ENCODE measurements at places on chromosomes 11 and 22. TPM values are rescaled to one million over a fixed set of nuclear protein-coding genes. Genes with fewer than 3 reads are reported as not detected.
A peak's percentile ranks its signal among the peaks of the same experiment; 100 is the strongest.

Gene CRYAB
- 1.4 TPM for total RNA-seq

Gene KCNJ1
- total RNA-seq, result 0.16 TPM

Gene PKP3
- total RNA-seq, result 21.4 TPM

Gene WT1
- total RNA-seq, result 0.09 TPM

Gene C1QTNF4
- 9.5 TPM for total RNA-seq

Gene GDPD4
- not detected for total RNA-seq

Gene SYNGR1
- 35.3 TPM for total RNA-seq

Gene MGAT3
- total RNA-seq, result 10.3 TPM

Gene ENTHD1
- total RNA-seq, result not detected

DNA sequence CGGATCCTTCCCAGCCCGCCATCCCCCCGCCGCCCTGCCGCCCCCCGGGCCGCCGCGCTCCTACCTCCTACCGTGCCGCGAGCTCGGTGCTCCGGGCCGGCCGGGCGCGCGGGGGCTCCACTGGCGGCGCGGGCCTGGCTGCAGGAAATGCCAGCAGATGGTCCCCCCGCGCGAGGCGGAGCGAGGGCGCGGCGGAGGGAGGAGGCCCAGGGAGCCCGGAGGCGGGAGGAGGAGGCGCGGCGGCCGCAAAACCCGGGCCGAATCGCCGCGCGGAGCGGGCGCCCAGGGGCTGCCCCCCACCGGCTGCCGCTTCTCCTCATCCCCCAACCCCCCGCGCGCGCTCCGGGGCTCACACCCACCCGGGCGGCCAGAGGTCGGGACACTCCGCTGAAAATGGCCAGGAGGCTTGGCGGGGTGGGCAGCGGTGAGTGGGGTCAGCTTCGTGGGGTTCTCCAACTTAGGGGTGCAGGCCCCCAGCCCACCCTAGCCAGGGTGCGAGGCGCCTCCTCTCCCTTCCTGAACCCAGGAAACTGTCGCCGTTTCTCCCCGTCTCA lies at the start of gene OSBPL5:
Gene OSBPL5, minus strand, starts transcription at position 159 of the 554 bp plus-strand sequence. CDS start 36,162 bp downstream, outside the sequence.
- peaks cover 34% of the 10 kb centered on the region for H3K27me3 ChIP-seq
- peak; percentile 38 for DNase-seq
- H3K4me3 ChIP-seq, result peak within 1 kb of the TSS; percentile 73
- no peaks in the 10 kb centered on the region for H3K36me3 ChIP-seq
- no peak within 1 kb of the TSS for H3K27ac ChIP-seq

- DNase-seq, result no peak
- H3K27ac ChIP-seq, result no peak overlapping the region
- H3K36me3 ChIP-seq, result no peaks in the 10 kb centered on the region
- no peak overlapping the region for H3K4me3 ChIP-seq
- H3K27me3 ChIP-seq, result peaks cover 4% of the 10 kb centered on the region
- no peaks in the 10 kb centered on the region for H3K4me1 ChIP-seq
These were observed 9.1 kb upstream of the POU2AF2 start for GRCh38 chr11:111236383-111236782.

DNA sequence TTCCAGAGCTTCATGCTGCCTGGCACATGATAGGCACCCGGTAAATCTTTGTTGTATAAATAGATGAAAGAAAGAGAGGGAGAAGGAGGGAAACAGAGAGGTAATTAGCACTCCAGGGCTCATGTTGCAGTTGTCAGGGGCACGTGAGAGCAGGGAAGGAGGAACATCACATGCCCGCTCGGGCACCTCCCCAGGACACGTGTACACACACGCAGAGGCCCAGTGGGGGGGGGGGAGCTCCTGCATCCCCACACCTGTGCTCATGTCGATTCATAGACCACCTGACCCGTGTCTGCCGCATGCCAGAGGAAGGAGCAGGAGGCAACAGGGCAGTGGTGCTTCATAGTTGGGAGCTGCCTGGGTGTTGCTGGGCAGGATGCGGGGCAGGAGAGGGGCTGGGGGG lies 37.1 kb upstream of the NNMT start:
- no peak overlapping the region for H3K27ac ChIP-seq
- H3K36me3 ChIP-seq, result no peaks in the 10 kb centered on the region
- no peak overlapping the region for H3K4me3 ChIP-seq
- peaks cover 16% of the 10 kb centered on the region for H3K4me1 ChIP-seq
- DNase-seq, result no peak
- no peaks in the 10 kb centered on the region for H3K27me3 ChIP-seq

DNA sequence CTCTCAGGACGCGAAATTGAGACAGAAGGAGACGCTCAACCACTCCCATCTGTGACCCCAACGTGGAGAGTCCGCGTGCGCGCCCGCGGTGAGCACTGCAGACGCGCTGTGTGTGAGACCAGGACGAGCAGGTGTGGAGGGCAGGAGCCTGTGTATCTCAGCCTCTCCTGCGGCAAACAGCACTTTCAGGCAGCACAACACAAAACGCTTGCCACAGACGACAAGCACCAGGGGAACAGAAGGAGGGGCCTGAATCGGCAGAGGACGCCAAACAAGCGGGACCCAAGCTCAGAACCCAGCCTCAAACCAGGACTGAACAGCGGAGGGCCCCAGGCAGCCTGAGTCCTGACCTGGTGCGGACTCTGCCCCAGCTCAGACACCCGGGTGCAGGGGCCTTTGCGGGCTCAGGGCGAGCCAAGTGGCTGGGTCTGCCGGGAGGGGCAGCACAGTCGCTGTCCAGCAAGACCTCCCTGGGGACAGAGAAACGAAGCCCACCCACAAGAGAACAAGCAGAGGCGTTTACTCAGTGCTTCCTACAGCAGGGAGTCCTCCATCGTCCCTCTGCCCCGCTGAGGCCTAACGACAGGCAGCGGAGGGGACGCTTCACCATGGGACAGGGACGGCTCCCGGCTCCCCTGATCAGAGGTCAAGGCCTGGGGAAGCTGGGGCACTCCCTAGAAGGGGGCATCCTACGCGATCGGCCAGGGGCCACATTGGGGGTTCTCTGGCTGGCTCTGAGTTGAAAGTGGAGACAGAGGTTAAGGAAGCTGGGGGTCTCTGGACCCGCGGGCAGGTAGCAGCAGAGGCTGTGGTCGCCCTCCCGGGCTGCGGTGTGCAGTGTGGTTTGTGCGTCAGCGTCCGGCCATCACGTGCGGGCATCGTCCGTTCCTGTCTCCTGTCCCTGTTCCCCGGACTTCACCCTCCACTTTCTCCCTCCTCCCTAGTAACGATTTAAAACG lies 560.8 kb downstream of the BRD1 start:
- peak; percentile 28 for DNase-seq
- peaks cover 3% of the 10 kb centered on the region for H3K36me3 ChIP-seq
- peaks cover 20% of the 10 kb centered on the region for H3K27me3 ChIP-seq
- no peak overlapping the region for H3K4me3 ChIP-seq
- H3K4me1 ChIP-seq, result peaks cover 45% of the 10 kb centered on the region

GRCh38 chr11:27718863-27719545 lies 18.7 kb upstream of the BDNF start:
- peak overlapping the region; percentile 100 for H3K27ac ChIP-seq
- no peaks in the 10 kb centered on the region for H3K36me3 ChIP-seq

GRCh38 chr11:78398715-78399114 lies 18.9 kb downstream of the GAB2 start:
- H3K27me3 ChIP-seq, result peaks cover 41% of the 10 kb centered on the region
- H3K4me1 ChIP-seq, result peaks cover 23% of the 10 kb centered on the region
- no peak for DNase-seq
- H3K36me3 ChIP-seq, result no peaks in the 10 kb centered on the region

DNA sequence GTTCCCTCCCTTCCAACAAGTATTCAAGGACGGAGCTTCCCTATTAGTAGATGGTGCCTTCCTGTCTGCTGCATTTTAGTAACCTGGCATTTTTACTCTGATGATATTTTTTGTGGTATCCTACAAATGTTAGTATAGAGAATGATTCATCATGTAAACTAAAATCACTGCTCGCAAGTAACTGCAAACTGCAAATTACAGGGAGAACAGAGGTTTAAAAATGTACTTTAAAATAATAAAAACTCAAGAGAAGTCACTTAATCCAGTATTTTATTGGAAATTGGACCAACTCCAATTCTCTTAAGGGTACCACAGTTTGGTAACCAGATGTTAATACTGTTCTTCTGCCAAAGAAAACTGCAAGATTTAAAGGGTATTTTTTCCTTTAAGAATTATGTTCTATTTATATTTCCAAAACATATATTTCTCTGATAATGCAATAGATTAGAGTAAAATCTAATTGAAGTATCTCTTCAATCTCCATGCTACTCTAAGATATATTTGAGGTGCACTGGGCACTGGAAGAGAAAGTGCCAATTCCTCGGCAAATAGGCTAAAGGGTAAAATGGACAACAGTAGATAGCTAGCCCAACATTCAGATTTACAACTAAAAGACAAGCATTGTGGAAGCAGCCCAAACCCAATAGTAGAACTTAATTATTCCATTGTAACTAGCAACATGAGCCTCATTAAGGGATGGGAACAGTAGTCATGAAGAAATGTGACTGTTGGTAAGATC lies 298.0 kb downstream of the TTC28 start:
- H3K4me3 ChIP-seq, result no peak overlapping the region
- no peak for DNase-seq
- H3K27me3 ChIP-seq, result no peaks in the 10 kb centered on the region
- H3K4me1 ChIP-seq, result peaks cover 22% of the 10 kb centered on the region

- H3K36me3 ChIP-seq, result peaks cover 21% of the 10 kb centered on the region
- no peak overlapping the region for H3K27ac ChIP-seq
- H3K4me3 ChIP-seq, result peak overlapping the region; percentile 87
- H3K4me1 ChIP-seq, result peaks cover 15% of the 10 kb centered on the region
- H3K27me3 ChIP-seq, result no peaks in the 10 kb centered on the region
- no peak for DNase-seq
These were observed 762 bp downstream of the ANKRD13D start for GRCh38 chr11:67289651-67290479.

GRCh38 chr22:32020117-32020516 lies 22.9 kb upstream of the SLC5A1 start:
- no peak for DNase-seq
- H3K4me3 ChIP-seq, result no peak overlapping the region
- H3K4me1 ChIP-seq, result peaks cover 15% of the 10 kb centered on the region
- peaks cover 6% of the 10 kb centered on the region for H3K27me3 ChIP-seq
- H3K36me3 ChIP-seq, result no peaks in the 10 kb centered on the region
- H3K27ac ChIP-seq, result no peak overlapping the region

DNA sequence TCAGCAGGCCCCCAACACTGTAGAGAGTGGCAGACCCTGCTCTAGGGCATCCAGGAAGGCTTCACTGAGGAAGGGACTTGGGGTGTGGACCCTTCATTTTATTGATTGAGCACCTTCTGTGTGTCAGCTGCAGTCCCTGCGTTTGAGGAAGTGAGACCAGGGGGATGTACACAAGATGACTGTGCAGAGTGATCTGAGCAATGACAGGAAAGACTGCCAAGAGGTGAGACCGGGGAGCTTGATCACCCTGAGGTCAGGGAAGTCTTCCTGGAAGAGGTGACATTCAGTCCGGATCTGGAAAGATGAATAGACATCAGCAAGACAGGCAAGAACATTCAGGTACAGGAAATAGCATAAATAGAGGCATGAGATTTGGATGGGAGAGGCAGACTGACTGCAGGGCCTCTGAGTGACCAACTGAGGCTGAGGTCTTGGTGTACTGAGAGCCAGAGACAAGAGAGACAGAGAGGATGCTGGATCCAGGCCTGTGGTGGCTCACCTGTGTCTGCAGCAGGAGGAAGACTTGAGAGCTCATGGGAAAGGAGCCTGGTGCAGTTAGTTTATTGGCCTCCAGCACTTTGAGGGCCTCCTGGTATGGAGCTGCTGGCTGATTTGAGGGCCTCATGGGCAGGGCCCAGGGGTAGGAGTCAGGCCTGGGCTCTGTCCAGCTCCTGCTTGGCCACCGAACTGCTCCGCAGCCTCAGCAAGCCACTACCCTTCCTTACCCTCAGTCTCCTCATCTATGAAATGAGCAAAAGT lies 5.2 kb downstream of the DGAT2 start:
- no peak overlapping the region for H3K27ac ChIP-seq
- no peaks in the 10 kb centered on the region for H3K36me3 ChIP-seq
- H3K4me1 ChIP-seq, result peaks cover 27% of the 10 kb centered on the region
- peaks cover 44% of the 10 kb centered on the region for H3K27me3 ChIP-seq
- H3K4me3 ChIP-seq, result no peak overlapping the region

GRCh38 chr11:38402063-38402462 lies 1804.0 kb upstream of the RAG2 start:
- H3K36me3 ChIP-seq, result peaks cover 52% of the 10 kb centered on the region
- no peaks in the 10 kb centered on the region for H3K4me1 ChIP-seq
- no peak for DNase-seq
- H3K27ac ChIP-seq, result no peak overlapping the region

DNA sequence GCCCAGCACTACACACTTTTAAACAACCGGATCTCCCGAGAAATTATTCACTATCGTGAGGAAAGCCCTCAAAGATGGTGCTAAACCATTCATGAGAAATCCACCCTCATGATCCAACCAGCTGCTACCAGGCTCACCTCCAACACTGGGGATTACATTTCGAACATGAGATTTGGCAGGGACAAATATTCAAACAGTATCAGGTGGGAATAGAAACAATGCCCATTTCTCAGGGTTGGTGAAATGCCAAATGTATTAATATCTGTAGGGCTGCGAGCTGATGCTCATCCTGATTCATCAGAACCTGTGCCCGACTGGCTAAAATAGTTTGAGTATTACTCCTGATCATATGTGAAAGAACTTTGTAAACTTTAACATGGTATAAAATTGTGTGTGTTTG lies 15.8 kb upstream of the PTPRJ start:
- H3K27me3 ChIP-seq, result no peaks in the 10 kb centered on the region
- H3K36me3 ChIP-seq, result no peaks in the 10 kb centered on the region
- H3K4me3 ChIP-seq, result no peak overlapping the region

GRCh38 chr11:5004424-5005274 lies 10.0 kb downstream of the OR51L1 start:
- no peak overlapping the region for H3K4me3 ChIP-seq
- peaks cover 5% of the 10 kb centered on the region for H3K4me1 ChIP-seq
- DNase-seq, result peak; percentile 52
- no peaks in the 10 kb centered on the region for H3K27me3 ChIP-seq

DNA sequence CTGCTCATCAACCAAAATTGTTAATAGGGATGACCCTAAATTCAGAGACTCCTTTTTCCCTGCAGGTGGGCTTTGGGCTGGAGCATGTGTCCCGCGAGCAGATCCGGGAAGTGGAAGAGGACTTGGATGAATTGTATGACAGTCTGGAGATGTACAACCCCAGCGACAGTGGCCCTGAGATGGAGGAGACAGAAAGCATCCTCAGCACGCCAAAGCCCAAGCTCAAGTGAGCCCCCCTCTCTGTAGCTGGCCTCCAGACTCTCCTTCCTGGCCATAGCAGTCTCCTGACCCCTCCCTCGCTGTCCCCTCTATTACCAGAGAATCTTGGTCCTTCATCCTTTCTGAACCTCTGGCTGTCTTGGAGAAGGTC lies 47.9 kb upstream of the RAB1B start:
- peaks cover 8% of the 10 kb centered on the region for H3K4me1 ChIP-seq
- H3K27ac ChIP-seq, result no peak overlapping the region
- no peaks in the 10 kb centered on the region for H3K27me3 ChIP-seq
- no peak for DNase-seq

Measured in WTC11 (cell line).